ENCODE measurements at places on chromosomes 1 and 21.

GRCh38 chr1:113976609-113977278 is 2.5 kb upstream of the OLFML3 start:
- peak; percentile 90 for DNase-seq

DNA sequence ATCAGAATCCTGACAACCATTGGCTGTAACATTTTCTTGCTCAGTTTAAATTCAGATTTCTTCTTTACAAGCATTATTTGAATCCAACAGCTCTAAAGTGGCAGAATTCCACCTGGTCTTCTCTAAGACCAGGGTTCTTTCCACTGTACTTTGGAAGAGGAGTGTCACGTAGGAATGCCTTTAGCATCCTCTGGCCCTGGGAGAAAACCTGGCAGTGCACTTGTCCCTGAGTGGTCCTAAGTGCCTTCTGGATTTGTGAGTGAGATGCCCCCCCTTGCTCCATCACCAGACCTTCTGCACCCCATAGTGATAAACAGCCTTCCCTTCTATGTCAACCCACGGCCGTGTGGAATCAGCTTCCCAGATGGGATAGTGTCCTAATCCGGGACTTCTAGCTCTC is 57.1 kb upstream of the NHLH2 start:
- DNase-seq, result no peak

- peak; percentile 57 for DNase-seq
Measured at GRCh38 chr1:45960930-45961715, 157.7 kb downstream of the MAST2 start.

DNA sequence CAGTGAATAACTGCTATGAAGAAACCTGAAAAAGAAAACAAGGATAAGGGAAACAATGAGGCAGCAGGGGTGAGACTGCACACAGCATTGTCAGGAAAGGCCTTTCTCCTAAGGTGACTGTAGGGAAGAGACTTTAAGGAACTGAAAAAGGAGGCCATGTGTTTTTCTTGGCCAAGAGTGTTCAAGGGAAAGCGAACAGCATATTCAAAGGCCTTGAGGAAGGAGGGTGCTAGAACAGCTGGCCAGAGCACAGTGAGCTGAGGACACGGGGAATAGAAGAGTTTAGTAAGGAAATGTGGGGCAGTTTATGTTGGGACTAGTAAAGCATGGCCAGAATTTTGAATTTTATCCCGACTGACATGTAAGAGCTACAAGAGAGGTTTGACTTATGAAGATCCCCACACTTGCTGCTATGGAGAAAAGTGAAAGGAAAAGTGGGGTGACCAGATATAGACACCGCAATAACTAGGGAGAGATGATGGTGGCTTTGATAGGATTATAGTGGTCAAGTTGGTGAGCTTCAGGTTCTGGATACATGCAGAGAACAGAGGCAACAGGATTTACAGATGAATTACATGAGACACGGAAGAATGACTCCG is 1.4 kb downstream of the RWDD2B start:
- DNase-seq, result no peak

GRCh38 chr1:47675047-47675675 is 237.3 kb downstream of the FOXD2 start:
- no peak for DNase-seq

DNA sequence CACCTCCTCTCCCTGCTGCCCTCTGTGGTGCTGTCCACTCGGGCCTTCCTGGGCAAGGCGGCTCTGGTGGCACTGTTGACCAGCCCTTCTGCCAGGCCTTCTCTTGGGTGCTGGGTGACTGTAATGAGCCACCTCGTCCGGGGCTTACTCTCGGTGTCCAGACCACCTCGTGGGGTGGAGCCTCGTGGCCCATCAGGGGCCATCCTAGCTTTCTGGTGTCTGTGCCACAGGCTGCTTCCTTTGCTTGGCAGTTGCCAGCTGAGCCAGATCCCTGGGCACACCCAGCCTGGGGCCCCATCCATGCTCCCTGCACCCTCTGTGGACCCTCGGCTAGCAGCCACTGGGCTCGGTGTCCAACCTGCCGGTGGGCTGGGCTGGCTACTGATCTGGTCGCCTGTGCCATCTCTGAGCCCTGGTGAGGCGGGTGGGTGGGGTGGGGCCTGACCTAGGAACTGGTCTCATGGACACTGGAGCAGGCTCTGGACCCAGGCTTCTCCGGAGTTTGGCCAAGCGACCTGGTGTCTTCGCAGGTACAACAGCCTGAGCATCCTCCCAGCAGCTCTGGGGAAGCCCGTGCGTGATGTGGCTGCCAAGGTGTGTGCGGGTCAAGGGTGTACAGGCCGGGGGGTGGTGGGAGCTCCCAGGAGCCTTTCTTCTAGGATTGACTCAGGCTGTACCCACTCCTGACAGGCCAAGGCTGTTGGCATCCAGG is 1.4 kb downstream of the PRXL2B start:
- DNase-seq, result no peak

- DNase-seq, result no peak
Measured at GRCh38 chr1:234690872-234691271, 80.9 kb upstream of the IRF2BP2 start.

DNA sequence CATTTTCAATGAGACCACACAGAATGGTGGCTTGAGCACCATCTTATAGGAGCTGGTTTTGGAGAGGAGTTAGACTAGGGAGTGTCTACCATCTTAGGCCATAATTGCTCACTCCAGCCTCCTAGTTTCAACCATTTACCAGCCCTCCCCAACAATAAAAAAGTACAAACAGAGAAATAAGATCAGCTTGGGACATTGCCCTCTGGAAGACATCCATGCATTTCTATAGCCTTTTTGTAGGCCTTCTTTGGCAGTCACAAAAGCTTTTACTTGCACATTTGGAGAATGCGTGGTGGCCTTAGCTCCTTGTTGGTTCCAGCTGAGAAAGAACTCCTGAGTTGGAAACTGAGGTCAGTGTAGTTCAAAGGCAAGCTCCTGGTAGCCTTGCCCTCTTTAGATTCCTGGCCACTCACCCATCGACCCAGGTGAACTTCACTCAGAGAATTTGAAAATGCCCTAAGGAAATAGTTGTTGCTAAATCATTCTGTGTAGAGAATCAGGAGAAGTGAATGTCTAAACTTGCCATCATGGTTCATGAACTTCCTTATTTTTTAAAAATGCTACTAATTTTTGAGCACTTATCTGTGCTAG is 301.7 kb upstream of the PROX1 start:
- no peak for DNase-seq

DNA sequence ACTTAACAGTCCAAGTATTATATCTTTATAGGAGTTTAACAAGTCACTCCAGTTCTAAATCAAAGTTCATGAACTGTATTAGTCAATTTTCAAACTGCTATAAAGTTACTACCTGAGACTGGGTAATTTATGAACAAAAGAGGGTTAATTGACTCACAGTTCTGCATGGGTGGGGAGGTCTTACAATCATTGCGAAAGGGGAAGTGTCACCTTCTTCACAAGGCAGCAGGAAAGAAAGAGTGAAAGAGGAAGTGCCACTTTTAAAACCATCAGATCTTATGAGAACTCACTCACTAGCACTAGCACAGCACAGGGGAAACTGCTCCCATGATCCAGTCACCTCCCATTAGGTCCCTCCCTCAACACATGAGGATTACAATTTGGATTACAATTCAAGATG is 70.0 kb downstream of the CLCA4 start:
- DNase-seq, result no peak

DNA sequence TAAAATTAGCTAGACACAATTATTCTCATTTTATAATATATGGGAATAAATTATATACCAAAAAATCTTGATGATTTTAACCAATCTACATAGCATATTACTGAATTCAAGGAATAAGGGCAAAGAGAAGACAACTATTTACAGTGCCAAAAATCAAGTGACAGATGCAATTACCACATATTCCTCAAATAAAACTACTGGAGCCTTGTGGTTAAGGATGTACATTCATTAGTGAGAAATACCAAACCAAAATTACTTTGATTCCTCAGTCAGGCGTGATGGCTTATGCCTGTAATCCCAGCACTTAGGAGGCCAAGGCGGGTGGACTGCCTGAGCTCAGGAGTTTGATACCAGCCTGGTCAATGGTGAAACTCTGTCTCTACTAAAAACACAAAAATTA is 68.8 kb upstream of the RBM34 start:
- DNase-seq, result peak; percentile 66

DNA sequence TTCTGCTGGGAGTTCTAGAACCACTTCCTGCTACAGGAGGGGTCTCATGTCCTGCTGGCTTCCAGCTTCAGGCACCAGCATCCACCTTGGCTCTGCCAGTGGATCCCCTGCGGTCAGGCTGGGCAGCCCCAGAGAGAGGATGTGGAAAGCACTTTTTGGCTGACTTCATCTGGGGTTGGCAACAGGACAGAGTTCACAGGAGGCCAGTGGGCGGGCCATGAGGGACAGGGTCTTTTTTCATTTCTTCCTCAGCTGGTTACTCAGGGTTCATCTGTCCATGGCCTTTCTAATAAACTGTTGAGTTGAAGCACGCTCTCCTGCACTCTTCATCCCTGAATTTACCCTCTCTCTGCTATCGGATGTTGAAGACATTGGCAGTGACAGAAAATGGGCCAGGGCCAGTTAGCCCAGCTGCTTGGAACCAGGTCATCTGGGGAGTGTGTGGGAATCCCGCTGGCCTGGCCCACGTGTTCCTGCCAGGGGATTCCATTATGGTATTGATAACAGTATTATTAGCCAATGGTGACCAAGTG is 45.2 kb downstream of the RPS6KA1 start:
- peak; percentile 48 for DNase-seq

- DNase-seq, result no peak
Measured at GRCh38 chr1:212461916-212462660, 29.4 kb downstream of the NENF start.

- no peak for DNase-seq
Measured at GRCh38 chr1:223444411-223444810, 51.2 kb downstream of the CCDC185 start.

GRCh38 chr1:38114241-38115026 is 67.8 kb upstream of the POU3F1 start:
- no peak for DNase-seq

GRCh38 chr1:54663725-54664124 is 22.1 kb downstream of the MROH7 start:
- DNase-seq, result no peak

- no peak for DNase-seq
Measured at GRCh38 chr1:200029035-200029821, 1.7 kb downstream of the NR5A2 start.

- no peak for DNase-seq
Measured at GRCh38 chr1:207822602-207823451, 71.0 kb downstream of the CD46 start.

- DNase-seq, result peak; percentile 45
Measured at GRCh38 chr1:155940482-155940992, 901 bp upstream of the RXFP4 start.

GRCh38 chr1:110608247-110608646 is 2.1 kb upstream of the KCNA2 start:
- no peak for DNase-seq

- DNase-seq, result no peak
Measured at GRCh38 chr1:223417444-223417843, 24.2 kb downstream of the CCDC185 start.

- peak; percentile 98 for DNase-seq
Measured at GRCh38 chr1:212968368-212968863, 18.1 kb downstream of the VASH2 start.
